ENCODE measurements at places on chromosomes 2 and 18.

GRCh38 chr2:218711550-218711929, 905 bp downstream of the TTLL4 start:
- DNase-seq, result no peak

DNA sequence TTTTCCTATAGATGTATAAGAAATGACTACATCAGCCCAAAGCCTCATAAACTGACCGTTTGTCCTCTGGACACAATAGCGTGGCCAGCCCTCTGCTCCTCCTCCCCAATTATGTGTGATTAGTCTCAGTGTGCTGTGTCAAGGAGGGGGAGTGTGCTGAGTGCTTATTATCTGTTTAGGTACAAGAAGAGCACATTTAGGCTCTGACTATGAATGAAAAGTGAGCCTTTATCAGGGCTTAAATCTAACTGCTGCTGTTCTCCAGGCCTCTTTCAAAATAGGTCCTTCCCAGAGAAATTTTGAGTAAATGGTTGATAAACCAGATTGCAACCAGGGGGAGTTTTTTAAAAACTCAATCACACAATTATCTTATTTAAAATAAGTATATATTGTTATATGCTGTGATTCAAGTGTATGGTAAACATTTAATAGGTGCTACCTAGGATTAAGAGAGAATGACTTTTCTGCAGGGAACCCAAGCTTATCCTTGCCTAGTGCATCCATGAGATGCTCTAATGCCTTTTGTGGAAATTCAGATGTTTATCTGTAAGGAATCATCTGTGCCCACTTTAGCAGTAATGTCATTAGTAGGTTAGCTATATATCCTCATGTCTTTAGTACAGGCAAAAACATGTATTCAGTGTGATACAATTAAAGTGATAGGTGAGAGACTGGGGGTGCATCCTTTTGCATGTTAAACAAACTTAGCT, 168.7 kb upstream of the SIX3 start:
- no peak for DNase-seq

DNA sequence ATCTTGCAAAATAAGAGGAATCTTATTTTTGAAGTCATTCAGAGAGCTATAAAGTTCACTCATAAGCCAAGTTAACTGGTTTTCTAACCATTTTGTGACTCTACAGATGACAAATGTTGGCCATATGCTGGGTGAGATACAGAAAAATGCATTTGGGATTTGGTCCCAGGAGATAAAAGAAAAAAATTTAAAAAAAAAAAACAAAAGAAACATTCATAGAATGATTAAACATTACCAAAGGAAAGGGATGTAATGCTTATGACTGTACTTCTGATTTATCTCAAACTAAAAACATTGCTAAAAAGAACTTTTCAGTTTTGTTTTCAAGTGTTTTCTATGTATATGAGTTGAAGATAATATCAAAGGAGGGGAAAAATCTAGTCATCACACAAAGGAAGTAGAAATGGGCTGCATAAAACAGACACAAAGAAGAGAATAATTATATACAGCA, 43.1 kb downstream of the PELI1 start:
- no peak for DNase-seq

GRCh38 chr2:160646684-160647444, 153.3 kb upstream of the RBMS1 start:
- DNase-seq, result no peak

Data from H1 (cell line).